ENCODE measurements at places on chromosomes 1 and 21. TPM values are rescaled to one million over a fixed set of nuclear protein-coding genes. Genes with fewer than 3 reads are reported as not detected.

LAMTOR5 gene
- 125 TPM for total RNA-seq

GRCh38 chr1:218874313-218874712, 299.4 kb upstream of the LYPLAL1 start:
- DNase-seq: no peak

- DNase-seq: no peak
Measured at GRCh38 chr1:30829889-30830288, 72.3 kb upstream of the LAPTM5 start.

DIRAS3 gene
- total RNA-seq: 1.7 TPM

- no peak for DNase-seq
Measured at GRCh38 chr1:81976539-81976938, 175.8 kb downstream of the ADGRL2 start.

GRCh38 chr1:208108213-208108608, 136.0 kb downstream of the PLXNA2 start:
- no peak for DNase-seq

Measured in osteocyte (in vitro differentiated cells).